T-helper 1 cell (primary cell): ENCODE measurements at places on chromosomes 1 and 21.
A peak's percentile ranks its signal among the peaks of the same experiment; 100 is the strongest.

DNA sequence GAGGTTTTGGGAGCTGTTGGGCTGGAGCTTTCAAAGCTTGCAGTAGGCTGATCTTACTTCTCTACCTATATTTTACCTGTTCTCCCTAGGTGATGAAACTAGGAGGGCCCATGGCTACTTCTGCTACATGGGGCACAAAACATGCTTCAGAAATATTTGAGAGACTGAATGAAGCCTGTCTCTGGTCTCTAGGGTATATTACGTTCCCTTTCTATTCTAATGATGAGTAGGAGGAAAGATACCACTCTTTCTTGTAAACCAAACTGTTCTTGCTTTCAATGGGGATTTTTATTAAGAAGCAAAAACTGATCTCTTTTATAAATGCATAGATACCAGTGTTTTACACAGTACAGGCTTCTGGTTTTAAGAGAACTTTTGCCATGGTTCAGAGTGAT, 103.1 kb downstream of the GALNT2 start:
- DNase-seq: no peak

DNA sequence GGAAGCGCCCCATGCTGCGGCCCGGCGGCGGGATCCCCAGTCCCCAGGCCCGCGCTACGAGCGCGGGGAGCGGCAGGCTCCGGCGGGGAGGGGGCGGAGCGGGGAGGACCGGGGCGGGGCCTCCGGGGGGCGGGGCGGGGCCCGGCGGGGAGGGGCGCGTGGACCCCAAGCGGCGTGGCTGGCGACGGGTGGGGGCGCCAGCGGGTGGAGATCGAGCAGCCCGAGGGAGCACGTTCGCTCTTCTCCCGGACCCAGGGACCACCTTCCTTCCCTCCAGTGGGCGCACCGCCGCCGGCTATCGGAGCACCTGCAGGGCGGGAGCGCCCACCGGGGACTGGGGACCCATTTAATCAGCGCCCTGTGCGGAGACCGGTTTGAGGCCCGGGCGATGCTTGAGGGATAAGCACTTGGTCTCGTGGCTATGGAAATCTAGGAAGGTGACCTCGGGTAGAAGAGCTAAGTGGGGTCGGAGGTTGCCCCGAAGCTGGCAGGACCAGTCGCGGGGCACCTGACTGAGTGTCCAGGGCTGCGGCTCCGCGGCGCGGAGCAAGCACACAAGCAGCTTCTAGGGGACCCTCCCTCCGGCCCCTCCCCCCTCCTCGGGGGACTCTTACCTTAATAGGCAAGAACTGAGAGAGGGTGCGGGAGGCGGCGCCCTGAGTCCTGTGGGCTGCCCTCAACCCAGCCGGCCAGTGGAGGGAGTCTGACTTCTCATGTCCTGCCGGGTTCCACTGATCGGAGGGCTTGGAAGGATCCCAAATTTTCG, at the start of gene TSPAN2:
Gene TSPAN2, minus strand, starts transcription at position 84 of the 766 bp plus-strand sequence. Its CDS starts 71 bp downstream, at position 13.
- peak; percentile 8 for DNase-seq

DNA sequence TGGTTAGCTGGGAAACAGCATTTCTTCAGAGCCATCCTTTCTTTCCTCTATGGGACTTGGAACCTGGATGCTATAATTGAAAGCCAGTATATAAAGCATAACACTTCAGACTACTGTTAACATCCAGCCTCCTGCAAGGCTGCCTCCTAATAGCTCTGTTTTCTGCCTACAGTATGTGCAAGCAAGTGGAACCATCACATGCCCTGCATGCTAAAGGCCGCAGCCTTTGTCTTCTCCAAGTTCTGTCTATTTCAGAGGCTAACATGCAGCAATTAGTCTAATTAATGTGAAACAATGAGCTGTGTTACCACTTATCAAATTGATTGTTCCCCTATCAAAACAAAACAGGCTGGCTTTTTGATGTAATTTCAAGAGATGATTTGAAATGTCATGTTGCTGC, 82.7 kb upstream of the ESRRG start:
- DNase-seq: no peak

DNA sequence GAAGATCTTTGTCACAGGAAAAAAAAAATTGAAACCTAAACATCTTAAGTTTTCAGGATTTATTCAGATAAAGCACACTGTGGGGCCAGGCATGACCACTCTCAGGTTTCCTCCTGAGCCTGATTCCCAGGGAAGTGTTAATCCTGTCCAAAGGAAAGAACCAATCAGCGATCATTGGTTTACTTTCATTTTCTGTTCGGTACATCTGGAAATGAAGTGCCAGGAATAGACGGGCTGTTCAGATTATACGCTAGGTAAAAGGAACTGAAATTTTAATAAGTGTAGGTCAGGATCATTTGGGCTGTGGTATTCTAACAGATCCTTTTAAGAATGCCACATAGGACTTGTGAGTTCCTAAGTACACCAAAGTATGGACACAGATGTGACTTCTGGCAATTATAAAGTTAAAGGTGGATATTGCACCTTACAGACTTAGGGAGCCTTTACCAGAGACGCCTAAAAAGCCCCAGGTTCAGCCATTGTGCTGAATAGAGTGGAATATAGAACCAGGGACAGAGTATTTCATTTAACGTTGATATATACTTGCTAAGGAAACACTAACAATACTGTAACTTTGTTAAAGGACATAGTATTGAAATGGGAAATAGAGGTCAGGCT, 9.3 kb upstream of the CACYBP start:
- DNase-seq: no peak

DNA sequence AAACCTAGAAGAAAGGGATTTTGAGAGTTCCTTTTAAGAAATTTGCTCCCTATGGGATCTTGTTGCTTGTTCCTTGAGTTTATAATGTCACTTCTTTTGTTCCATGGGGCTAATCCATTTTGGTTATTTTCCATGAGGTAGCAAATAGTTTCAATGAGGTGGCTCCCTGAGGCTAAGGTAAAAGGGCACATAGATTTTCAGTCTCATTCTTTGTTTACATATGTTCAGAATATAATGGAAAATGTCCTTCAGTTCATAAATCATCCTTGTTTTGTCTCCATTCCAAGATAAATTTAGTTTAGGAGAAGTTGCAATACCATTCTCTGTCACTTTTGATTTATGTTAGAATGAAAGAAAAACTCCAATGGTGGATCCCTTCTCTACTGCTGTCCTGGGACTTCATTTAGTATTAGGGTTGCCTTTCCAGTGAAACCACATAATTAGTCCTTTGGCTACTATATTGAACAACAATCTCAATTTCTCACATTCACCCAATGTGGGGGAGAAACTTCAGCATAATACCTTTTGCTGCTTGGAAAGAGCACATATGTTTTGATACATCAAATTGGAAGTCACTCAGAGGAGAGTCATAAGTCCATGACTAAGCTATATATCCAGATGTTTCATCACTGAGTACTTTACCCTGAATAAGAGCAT, 80.9 kb upstream of the ADAMTS5 start:
- DNase-seq: no peak
